ENCODE measurements at places on chromosomes 12 and 14. TPM values are rescaled to one million over a fixed set of nuclear protein-coding genes. Genes with fewer than 3 reads are reported as not detected.

The NABP2 gene
- 44.6 TPM for total RNA-seq

The DCN gene
- 44.6 TPM for total RNA-seq

The IFI27 gene
- total RNA-seq = not detected

The CCDC38 gene
- not detected for total RNA-seq

The GDF3 gene
- total RNA-seq = not detected

The SERPINA12 gene
- total RNA-seq = not detected

The KRT79 gene
- 0.17 TPM for total RNA-seq

The SLC7A8 gene
- total RNA-seq = 23.8 TPM

The PPP4R3A gene
- total RNA-seq = 45.7 TPM

DNA sequence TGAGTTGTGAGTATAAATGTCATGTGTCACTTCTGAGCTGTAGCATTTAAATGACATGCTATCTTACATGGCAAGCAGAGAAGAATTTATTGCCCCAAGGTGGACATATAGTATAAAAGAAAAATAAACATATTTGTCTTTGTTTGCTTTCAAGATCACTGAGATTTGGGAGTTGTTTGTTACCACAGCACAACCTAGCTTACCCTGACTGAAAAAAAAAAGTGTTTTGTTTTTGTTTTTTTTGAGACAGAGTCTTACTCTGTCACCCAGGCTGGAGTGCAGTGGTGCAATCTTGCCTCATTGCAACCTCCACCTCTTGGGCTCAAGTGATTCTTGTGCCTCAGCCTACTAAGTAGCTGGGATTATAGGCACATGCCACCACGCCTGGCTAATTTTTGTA is 596.5 kb downstream of the MED13L start:
- DNase-seq = no peak

GRCh38 chr12:119258556-119258955 is 76.0 kb upstream of the CCDC60 start:
- DNase-seq = no peak

GRCh38 chr12:50249464-50250182 is 33.7 kb downstream of the LIMA1 start:
- no peak for DNase-seq

DNA sequence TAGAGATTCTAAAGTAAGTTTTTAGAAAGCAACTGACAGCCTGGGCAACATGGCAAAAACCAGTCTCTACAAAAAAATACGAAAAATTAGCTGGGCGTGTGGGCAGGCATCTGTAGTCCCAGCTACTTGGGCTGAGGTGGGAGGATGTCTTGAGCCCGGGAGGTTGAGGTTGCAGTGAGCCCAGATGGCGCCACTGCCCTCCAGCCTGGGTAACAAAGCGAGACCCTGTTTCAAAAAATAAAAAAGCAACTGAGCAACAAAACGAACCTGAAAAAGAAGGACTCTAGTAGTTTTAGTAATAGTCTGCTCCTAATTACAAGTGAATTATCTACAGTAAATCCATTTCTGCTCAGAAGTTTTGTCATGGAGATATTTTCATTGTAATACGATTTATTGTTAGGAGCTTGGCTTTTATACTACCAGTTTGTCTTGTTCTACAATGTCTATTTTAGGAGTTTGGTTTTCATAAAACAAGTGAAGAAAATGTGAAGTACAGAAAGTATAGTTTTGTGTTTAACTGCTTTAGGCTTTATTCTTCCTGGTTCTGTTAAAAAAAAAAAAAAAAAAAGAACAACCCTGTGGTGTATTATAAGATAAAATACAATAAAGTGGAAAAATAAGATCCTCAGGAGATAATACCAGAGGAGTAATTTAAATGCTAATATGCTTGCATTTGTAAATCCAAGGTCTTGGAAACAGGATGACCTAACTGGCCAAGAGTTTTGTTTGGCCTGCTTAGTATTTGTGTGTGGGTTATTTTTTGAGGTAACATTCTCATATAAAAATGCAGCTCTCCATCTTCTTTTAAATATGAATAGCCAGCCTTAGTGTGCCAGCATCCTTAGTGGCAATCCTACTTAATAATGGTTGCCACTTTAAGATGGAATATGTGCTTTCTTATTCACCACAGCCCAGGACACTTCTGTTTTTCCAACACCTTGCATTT is 2.8 kb downstream of the TMX1 start:
- DNase-seq = no peak

DNA sequence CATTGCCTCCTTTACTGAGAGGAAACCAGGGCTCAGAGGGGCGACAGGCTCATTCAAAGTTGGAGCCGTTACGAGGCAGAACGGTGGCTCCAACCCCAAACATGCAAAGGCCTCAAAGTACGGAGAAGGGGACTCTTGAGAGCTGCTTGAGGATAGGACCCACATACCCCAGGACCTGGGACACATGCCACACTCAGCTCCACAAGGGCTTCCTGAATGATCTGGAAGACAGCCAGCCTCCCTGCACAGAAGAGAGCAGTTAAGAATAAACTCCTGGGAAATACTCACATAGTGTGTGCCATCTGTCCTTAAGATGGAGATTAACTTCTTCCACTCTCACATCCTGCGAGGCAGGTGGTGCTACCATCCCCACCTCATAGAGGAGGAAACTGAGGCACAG is 26.6 kb upstream of the NXPH4 start:
- no peak for DNase-seq

GRCh38 chr14:23664207-23664885 is 28.2 kb downstream of the DHRS2 start:
- DNase-seq = no peak

DNA sequence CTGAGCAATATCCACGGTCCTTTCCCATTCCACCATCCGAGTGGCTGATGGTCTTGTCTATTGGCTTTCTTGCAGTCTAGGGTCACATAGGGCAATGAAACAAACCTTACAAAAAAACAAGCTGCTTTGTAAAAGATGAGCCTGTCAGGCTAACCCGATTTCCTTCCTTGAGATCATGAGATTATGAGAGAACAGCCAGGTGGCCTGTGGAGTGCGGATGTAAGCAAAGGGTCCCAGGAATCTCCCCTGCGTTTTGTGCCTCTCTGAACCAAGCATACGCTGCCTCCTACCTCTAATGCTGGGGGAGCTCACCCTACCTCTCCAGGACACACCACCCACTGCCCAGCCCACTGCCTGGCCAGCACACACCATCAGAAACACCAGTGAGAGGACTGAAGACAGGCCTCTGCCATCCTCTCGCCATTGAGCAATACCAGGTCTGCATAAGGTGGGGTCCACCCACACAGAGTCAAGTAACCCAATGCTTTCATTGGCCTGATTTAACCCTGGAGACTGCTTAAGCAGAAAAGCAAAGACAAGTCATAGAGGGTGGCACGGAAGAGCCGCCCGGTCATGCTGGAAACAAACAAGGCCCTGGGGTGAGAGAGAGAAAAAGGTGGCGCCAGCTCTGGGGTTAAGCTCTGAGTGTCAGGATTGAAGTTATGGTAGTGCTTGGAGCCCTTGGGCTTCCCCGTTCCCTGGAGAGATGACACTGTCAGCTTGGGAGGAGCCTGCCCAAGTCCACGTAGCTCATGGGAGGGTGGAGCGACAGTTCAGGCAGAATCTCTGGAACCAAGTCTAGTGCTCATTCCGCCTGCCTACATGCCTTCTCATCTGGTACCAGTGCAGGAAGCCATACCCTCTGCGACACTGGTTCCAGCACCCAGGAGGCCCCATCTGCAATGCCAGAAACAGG is 46.6 kb downstream of the CALM1 start:
- no peak for DNase-seq

GRCh38 chr12:76020731-76021672 is 10.6 kb downstream of the PHLDA1 start:
- DNase-seq = peak; percentile 98

GRCh38 chr14:30681752-30682355 is 59.7 kb downstream of the SCFD1 start:
- no peak for DNase-seq

DNA sequence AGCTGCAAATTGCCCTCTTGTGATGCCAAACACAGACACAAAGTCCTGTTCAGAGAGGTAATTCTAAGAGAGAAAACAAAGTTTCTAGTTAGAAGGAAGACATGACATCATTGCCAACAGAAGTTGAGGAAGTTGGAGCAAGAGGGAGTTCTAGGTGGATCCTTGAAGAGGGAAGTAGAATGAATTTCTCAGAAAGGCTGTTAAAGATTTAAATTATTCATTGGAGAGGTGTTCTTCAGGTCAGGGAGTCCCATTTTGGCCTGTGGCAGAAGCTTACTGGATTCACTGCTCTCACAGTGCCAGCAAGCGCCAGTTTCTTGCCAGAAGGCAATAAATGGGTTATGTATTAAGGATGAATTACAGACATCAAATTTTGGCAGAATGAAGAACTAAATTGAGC is 15.3 kb downstream of the TSFM start:
- no peak for DNase-seq

- no peak for DNase-seq
These were observed 6.6 kb downstream of the TXNDC16 start for GRCh38 chr14:52545584-52546317.

GRCh38 chr14:102625564-102626296 is 33.3 kb downstream of the RCOR1 start:
- no peak for DNase-seq

- no peak for DNase-seq
These were observed 29.2 kb downstream of the TRAF3 start for GRCh38 chr14:102806447-102806846.

- no peak for DNase-seq
These were observed 165.6 kb downstream of the HELB start for GRCh38 chr12:66467932-66468331.

DNA sequence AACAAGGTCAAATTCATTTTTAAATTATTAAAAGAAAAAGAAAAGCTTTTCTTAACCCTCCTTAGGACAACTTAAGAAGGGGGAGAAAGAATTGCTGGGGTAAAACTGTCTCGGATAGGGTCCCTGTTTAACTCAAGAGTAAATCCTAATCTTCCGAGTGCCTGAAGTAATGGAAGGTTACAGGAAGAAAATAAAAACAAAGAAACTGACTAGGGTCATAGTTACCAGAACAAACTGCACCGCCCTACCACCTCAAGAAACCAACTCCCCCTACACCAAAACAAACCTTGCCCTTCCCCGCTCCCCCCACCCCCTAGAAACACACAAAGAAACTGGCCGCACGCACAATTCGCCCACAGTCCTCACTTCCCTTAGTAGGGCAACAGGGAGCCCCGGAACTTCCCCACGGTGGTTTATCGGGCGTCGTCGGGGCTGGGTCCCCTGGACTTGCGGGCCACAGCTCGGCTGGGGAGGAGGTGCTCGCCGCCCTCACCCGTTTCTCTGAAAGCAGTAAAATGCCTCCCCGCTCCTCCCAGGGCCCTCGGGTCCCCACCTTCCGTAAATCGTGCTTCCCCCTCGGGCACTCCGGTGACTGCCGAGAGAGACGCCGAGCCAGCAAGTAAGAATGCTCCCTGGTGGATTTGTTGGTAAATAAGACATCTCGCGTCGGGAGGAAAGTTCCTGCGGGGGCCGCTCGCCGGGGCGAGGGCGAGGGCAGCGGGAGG is 2.4 kb downstream of the SINHCAF start:
- DNase-seq = peak; percentile 25

DNA sequence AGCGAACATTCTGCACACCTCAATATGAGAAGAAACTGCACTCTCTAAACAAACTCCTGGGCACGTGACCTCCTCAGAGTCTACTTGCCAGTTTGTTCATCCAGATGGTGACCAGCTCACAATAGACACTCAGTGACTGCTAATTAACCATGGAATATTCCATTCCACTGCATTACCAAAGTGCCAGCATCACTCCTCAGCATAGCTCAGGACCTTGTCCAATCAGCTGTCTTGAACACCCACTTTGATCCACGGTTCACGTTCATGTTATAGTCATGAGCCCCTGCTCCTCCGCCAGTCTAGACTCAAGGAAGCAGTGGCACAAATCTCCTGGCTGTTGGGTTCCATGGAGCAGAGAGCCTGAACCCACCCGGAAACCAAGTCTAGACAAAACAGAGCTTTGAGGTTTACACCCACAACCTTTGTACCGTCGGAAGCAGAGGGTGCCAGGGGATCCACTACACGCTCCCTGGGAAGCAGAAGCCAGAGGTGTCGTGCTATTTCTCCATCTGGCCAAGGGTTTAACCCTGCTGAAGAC is 285.3 kb downstream of the ZFP36L1 start:
- no peak for DNase-seq

All from HFFc6 (cell line).